Motor neuron (in vitro differentiated cells): ENCODE measurements at places on chromosomes 12 and 14. TPM values are rescaled to one million over a fixed set of nuclear protein-coding genes. Genes with fewer than 3 reads are reported as not detected.

DPPA3 gene
- total RNA-seq = not detected in 2 replicates

TESPA1 gene
- total RNA-seq = 0.05 and 0.20 TPM in 2 replicates

FGF23 gene
- 0.21 and 0.22 TPM in 2 replicates for total RNA-seq

GRCh38 chr12:7146906-7147305 is 16.7 kb downstream of the CLSTN3 start:
- no peak for ATAC-seq

- no peak for ATAC-seq
Observed at GRCh38 chr14:83838226-83838625, 1691.7 kb upstream of the FLRT2 start.
